ENCODE measurements at places on chromosomes 4 and X.

DNA sequence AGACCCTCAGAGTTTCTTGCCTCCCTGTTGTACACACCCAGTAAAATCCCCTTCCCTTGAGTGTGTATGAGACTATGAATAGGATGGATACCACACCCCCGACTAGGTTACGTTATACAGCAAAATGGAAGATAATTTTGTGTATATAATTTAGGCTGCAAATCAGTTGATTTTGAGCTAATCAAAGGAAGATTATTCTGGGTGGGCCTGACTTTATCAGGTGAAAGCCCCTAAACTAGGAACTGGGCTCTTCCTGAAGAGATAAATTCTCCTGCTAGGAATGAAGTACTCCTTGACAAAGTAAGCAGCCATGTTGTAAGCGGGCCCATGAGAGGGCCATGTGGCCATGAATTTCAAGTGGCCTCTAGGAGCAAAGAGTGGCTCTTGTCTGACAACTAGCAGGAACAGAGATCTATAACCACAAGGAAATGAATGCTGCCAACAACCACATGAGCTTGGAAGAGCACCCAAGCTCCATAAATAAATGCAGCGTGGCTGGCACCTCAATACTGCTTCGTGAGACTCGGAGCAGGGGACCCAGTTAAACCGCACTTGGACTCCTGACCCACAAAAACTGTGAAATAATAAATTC is 646.4 kb downstream of the IL1RAPL1 start:
- no peak for DNase-seq

- DNase-seq, result no peak
Measured at GRCh38 chr4:985123-985830, 1.6 kb upstream of the IDUA start.

- DNase-seq, result no peak
Measured at GRCh38 chr4:94519925-94520789, 68.4 kb downstream of the PDLIM5 start.

GRCh38 chr4:36233567-36234266 is 10.6 kb downstream of the ARAP2 start:
- no peak for DNase-seq

DNA sequence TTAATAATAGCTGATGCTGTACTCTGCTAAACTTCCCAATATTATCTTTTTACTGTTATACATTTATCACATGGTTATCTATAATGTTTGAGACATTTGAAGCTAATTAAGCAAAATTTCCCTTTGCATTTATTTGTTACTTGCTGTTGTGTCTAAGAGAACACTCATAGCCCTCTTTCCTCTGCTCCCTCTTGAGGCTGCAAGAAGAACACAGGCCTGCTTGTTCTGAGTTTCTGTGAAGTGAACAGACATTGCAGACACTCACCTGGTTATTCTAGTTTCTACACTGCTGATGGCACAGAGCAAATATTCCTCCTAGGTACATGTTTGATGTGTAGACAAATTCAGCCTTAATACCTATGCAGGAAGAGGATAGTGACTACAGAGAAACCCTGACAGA is 367.8 kb downstream of the GASK1B start:
- DNase-seq, result no peak

GRCh38 chr4:54586320-54586955 is 71.3 kb upstream of the KIT start:
- DNase-seq, result no peak

DNA sequence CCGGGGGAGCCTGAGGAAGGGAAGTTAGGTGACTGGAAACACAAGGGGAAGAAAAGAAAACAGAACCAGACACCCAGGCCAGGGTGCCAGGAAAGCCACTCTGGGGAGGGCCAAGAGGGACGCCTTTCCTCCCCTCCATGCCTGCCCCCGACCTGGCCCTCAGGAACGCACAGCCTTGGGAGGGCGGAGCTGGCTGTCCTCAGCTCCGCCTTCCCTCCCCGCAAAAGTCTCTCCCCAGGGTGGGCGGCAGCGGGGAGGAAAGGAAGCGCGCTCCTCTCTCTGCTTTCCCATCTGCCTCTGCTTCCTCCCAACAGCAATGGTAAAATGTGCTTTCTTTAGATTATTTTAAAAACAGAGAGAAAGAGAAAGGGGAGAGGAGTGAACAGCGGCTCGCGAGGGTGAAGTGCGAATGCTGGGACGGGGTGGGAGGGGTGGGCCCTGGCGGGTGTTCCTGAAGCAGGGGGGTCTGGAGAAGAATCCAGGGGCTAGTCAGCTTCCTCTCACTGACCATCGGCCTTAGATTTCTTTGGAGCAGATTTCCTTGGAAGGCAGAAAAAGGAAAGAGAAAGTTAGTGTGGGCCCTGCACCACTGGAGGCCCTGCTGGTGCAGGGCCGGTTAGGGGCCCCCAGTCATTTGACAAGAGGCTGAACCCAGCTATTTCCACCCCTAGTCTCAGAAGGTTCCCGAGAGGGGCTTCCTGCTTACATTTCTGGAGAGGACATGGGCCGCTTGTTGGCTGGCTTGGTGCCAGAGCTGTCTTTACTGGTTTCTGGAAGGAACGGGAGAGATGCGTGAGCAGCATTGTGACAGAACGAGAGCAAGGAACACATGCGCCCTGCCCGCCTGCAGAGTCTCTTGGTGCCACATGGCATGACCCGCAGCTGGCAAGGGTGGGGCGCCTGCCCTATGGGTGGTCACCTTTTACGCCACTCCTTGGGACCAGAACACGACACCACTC is 4.7 kb upstream of the RENBP start:
- DNase-seq, result peak; percentile 8

DNA sequence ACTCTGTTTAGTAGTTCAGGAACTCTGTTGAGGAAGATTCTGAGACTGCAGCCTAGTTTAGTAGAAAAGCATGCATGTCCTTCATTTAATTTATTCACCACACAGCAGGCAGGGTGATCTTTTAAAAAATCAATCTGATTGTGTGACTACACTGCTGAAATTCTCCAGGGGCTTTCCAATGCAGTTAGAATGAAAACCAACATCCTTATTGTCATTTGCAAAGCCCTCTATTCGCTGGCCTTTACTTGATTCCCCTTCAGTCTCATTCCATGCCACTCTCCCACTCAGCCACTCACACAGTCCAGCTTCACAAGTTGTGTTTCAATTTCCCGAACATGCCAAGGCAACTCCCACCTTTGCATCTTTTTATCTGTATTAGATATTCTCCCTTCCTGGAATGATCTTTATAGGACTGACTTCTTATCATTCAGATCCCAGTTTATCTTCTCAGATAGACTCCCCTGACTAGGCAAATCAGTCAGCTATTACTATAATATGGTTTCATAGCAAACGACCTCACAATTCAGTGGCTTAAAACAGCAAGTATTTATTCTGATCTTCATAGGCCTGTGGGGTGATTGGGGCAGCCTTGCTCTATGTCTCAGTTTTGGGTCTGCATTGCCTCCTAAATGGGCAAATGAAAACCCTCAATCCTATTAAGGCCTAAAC is 21.3 kb upstream of the FTHL17 start:
- no peak for DNase-seq

DNA sequence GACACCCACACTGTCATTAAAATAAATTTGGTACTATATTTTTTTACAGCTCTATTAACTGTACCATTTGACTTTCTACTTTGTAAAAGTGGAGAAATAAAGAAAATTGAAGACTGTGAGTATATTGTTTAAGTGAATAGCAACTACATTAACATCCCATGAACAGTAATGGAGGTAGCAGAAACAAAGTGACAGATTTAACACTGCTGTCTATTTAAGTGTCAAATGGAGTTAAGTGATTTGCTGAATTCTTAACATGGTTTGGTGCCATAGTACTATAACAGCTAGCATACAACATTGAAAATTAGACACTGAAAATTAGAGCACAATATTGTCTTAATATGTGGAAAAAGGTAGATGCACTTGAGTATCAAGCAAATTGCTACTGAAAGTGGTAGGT is 76.2 kb downstream of the C4orf33 start:
- DNase-seq, result no peak

DNA sequence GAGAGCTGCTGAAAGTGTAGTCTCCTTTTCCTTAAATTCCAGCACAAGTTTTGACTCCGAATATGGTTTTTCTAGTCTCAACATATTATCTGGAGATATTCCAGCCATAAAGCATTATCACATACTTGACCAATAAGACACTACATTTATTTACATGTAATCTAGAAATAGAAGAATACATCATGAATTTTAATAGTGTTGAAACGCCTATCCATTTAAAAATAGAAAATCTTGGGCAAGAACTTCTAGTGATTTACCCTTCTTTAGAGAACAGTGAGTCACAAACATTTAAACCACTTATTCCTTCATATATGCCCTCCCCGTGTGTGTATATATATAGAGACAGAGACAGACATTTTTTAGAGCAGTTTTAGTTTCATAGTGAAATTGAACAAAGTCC is 161.5 kb downstream of the SOWAHB start:
- no peak for DNase-seq

DNA sequence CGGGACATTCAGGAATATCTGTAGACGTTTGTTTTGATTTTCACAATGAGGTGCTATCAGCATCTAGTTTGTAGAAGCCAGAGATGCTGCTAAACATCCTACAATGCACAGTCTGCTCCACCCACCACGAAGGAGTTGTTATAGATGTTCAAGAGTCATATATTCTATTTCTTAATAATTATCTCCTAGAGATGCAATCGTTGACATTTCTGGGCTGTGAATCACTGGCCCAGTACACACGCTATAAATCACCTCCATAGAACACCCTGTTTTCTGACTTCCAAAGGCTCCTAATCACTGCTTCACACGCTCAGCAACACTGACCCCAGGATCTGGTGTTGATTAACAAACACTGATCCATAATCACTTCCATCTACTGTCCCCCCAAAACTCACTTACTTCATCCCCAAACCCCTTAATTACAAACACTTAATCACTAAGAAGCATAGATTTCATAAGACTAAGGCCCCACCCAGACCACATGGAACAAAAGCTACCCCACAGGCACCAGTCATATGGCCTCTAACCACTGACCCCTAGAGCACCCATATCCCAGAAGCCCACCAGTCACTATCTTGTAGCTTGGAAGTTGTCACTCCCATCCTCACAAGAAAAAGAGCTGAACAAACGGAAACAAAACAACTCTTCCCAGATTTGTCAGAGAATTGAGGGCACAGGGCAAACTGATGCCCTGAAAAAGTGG is 31.7 kb upstream of the ZNF41 start:
- no peak for DNase-seq

GRCh38 chr4:117093571-117093970 is 8.2 kb upstream of the TRAM1L1 start:
- DNase-seq, result no peak
